ENCODE measurements at places on chromosomes 11 and 22. TPM values are rescaled to one million over a fixed set of nuclear protein-coding genes. Genes with fewer than 3 reads are reported as not detected.
A peak's percentile ranks its signal among the peaks of the same experiment; 100 is the strongest.

BACE1 gene
- 38.4 TPM for total RNA-seq

DNA sequence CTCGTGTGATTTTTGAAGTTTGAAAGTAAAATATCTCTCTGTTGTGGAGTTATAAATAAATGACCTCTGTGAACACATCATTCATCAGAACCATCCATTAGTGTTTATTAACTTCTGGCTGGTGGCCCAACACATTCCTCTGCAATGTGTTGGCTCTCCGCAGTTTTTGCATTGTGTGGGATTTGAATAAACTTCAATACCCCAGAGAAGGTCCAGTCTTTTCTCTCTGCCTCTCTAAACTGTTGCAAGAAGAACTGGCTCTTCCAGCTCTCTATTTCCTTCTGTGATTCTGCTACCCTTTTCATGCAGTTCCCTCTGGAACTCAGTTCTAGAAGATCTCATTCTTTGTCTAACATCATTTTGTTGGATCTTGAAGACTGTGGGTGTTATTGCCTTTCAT, 125.0 kb upstream of the ARHGAP42 start:
- H3K36me3 ChIP-seq = no peaks in the 10 kb centered on the region
- H3K27ac ChIP-seq = no peak overlapping the region
- H3K27me3 ChIP-seq = no peaks in the 10 kb centered on the region
- no peak overlapping the region for H3K4me3 ChIP-seq
- peaks cover 7% of the 10 kb centered on the region for H3K4me1 ChIP-seq

- H3K27me3 ChIP-seq = no peaks in the 10 kb centered on the region
- H3K4me3 ChIP-seq = peak within 1 kb of the TSS; percentile 44
- H3K36me3 ChIP-seq = no peaks in the 10 kb centered on the region
- DNase-seq = peak; percentile 97
Measured at GRCh38 chr11:61581030-61581928, at the start of gene SYT7. SYT7 (minus strand) TSS chr11:61581076; CDS start chr11:61580820, 256 bp downstream.

DNA sequence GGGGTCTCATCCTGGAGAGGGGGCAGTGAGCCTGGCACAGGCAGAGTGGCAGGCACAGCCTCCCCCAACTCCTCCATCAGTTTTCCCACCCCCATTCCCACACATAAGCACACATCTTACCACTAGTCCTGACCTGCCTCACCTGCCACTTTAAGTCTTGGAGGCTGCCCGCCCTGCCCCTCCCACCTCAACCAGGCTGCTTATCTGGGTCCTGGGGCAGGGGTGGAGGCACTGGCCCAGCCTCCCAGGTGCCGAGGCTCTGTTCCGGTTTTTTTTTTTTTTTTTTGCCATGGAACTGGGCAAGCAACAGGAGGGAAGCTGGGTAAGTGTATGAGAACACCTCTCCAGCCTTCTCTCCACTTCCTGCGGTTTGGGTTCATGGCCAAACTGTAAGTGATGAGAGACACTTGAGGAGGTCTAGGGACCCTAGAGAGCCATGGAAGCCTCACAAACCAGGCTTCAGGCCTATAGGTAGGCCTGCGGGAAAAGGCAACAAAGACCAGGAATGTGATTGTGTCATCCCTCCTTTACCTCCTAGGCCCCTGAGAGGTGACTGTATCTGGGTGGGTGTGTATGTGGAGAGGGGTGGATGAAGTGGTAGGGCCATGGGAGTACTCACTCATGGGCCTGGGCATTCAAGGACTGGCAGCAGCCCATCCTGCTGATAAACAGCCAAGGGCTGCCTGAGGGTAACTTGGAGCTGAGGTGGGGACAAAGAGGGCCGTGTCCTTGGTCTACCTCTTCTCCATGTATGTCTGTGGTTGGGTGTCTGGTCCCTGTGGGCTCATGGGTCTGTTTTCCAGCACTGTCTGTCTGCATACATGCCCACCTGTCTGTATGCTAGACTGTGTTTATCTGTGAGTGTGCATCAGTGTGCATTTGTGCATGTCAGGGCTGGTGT, 22.6 kb downstream of the PHLDB1 start:
- DNase-seq = no peak
- no peaks in the 10 kb centered on the region for H3K27me3 ChIP-seq
- no peaks in the 10 kb centered on the region for H3K36me3 ChIP-seq
- H3K4me3 ChIP-seq = no peak overlapping the region

DNA sequence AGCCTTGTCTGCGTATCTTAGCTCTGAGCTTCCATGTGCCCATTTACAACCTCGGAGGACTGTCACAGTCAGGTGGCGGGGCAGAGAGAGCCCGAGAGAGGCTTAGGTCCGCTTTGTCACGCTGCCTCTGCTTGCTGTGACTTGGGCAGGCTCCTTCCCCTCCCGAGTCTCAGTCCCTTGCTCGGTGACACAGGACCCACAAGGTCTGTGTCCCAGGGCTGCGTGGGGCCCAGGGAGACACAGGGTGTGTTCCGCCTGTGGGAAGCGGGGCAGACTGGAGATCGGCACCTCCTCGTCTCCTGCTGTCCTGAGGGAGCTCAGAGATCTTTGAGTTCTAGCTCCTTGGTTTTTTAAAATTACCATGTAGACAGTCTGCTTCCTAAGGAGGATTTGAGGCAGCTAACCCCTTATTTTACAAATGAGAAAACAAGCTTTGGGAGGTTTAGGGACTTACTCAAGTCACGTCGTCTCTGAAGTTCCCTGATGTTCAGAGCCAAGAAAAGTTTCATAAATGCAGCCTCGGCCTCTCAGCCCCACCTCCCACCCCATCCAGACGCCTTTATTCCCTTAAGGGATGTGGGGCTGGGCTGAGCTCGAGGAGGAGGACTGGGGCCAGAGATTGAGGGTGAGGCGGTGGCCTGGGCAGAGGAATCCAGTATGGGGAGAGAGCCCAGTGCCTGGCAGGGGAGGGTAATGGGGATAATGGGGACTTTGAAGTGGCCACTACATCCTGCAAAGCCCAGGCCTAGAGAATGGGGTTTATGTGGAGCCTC, 103.6 kb downstream of the NECTIN1 start:
- DNase-seq = no peak
- H3K4me1 ChIP-seq = no peaks in the 10 kb centered on the region
- H3K36me3 ChIP-seq = no peaks in the 10 kb centered on the region
- H3K4me3 ChIP-seq = no peak overlapping the region
- H3K27me3 ChIP-seq = no peaks in the 10 kb centered on the region

All from ovary (tissue), 10 donors.